Stimulated activated CD4-positive, alpha-beta T cell treated with anti-CD3 and anti-CD28 coated beads, TNF-alpha, amount 100 ng/mL, for 1 hour (primary cell): ENCODE measurements at places on chromosomes 6 and 20.
A peak's percentile ranks its signal among the peaks of the same experiment; 100 is the strongest.

GRCh38 chr20:8394308-8394945 lies 262.4 kb downstream of the PLCB1 start:
- no peak for DNase-seq

DNA sequence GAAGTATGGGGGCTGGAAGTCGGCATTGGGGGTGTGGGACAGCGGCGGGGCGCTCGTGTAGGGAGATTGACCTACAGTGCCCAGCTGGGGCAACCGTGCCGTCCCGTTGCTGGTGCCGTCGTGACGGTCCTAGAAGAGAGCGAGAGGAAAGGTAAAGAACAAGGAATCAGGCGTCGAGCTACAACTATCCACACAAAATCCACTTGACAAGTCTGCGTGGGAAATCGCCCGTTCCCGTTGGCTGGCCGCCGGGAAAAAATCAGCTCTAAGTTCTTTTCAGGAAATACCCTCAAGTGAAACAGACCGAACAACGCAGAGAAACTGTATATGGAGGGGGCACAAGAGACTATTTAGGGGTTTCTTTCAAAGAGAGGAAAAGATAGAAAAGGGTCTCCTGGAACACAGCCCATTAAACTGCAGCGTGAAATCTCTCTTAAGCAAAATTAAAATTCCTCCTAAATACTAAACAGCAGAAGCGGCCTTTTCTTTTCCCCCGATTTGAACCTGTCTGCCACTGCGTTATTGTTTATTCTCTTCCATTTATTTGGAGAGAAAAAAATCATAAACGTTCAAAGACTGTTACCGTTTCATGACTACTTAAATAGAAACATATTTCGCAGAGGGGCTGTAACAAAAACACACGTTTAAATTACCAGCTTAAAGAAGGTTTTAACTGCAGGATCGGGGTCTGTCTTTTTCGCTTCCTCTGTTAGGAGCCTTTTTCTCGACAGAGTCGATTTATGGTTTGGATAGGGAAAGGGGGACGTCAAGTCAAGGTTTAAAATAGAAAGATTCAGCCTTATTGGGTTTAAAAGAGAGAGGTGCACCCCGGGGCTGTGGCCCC lies 4.4 kb downstream of the TFAP2A start:
- no peak for DNase-seq

- DNase-seq = no peak
Measured at GRCh38 chr6:109121411-109121810, 26.1 kb downstream of the CEP57L1 start.

- no peak for DNase-seq
Measured at GRCh38 chr20:1186367-1186991, 1.7 kb upstream of the TMEM74B start.

DNA sequence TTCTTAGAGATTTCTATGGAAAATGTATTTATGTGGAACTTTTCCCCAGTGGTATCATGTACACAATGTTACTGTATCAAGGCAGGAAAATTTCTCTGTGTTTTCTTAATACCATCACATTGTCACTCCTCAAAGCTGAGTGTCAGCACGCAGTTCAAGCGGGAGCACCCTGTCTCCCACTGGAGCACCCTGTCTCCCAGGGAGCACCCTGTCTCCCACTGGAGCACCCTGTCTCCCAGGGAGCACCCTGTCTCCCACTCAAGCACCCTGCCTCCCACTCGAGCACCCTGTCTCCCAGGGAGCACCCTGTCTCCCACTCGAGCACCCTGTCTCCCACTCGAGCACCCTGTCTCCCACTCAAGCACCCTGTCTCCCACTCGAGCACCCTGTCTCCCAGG lies 51.3 kb downstream of the PSMG4 start:
- no peak for DNase-seq

GRCh38 chr6:90537723-90538258 lies 49.1 kb downstream of the MAP3K7 start:
- no peak for DNase-seq

DNA sequence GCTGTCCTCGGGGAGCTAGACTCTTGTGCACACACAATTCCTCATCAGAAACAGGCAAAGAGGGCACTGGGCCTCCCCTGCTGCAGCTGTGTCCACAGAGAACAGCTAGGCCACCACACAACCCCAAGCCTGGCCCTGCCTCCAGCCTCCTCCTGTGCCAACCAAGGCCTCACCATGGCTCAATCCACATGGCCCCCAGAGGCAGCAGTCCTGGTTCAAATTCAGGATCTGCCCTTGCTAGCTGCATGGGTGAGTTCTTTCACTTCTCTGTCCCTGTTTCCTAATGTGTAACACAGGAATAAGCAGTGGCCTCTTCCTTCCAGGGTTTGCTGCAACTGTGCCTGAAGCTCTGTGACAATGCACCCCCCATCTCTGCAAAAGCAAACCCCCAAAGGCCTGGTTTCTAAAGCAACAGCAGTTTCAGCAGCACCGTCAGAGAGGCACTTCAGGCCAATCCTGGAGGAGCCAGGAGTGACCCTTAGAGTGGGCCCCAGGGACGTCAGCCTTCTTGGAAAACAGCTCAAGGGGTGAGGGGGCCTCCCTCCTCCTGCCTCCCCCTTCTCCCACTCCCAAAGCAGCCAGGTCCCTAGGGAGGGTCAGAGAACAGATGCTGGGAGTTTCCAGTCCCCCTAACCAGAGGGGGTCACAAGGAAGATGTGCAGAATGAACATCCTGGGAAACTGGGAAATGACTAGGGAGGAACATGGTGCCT lies 2.2 kb downstream of the ADISSP start:
- no peak for DNase-seq

DNA sequence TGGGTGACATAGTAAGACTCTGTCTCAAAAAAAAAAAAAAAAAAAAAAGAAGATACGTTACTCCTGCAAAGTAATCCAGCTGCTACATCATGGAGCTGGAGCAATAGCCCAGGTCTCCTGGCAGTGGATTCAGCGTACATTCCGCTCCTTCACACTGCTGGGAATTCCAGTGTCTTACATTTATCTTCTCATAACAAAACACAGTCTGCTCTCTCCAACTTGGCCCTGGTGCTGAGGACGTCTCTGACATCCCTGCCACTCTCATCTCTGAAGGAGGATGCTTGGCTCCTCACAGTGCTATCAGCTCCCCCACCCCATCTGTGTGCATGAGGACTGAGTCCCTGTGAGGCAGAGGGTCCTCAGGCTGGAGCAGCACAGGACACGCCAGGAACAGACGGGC lies 529.8 kb downstream of the CD83 start:
- no peak for DNase-seq

DNA sequence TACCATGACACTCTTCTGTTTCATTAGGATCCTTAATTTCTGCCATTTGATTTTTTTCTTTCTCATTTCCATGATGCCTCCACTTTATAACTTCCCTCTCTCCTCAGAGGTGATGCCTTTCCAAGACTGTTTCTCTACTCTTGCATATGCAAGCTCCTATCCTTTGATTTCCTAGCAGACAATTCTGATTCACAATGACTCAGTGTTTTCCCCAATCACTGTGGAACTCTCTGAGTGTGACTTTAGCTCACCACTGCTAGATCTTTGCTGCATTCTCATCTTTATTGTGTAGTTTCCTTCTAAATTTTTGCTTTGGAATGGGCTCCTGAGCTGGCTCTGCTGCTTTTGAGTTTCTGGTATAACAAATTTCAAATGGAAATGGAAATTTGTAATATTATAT lies 184.9 kb downstream of the TINAG start:
- no peak for DNase-seq

DNA sequence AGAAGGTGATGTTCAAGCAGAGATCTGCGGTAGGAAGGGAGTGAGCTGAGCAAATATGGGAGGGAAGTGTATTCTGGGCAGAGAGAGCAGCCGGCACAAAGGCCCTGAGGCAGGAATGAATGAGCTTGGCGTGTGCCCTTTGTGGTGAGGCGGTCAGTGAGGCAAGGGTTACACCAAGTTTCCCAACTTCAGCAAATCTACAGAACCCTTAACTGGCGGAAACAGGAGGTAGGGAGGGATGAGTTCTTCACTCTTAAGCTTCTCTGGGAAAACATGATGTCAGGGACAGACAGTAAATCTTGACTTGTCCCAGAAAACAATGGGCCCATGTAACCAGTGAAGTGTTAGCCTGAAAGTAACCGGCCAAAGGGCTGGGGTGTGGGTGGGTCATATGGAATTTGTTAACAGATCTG lies 97.1 kb upstream of the PTPN1 start:
- DNase-seq = no peak

DNA sequence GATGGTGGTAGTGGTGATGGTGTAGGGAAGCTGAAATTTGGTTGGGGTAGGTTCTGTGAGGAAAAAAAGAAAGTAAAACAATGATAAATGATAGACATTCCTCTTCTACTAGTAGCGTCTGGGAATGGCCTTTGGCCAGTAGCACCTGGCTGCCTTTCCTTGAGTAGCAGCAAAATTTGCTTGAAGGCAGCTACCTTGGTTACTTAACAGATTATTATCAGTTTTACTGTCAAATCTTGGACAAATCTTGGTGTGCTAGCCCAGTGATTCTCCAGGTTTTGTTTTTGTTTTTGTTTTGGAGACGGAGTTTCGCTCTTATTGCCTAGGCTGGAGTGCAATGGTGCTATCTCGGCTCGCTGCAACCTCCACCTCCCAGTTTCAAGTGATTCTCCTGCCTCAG lies 26.4 kb downstream of the LIN28B start:
- DNase-seq = no peak

DNA sequence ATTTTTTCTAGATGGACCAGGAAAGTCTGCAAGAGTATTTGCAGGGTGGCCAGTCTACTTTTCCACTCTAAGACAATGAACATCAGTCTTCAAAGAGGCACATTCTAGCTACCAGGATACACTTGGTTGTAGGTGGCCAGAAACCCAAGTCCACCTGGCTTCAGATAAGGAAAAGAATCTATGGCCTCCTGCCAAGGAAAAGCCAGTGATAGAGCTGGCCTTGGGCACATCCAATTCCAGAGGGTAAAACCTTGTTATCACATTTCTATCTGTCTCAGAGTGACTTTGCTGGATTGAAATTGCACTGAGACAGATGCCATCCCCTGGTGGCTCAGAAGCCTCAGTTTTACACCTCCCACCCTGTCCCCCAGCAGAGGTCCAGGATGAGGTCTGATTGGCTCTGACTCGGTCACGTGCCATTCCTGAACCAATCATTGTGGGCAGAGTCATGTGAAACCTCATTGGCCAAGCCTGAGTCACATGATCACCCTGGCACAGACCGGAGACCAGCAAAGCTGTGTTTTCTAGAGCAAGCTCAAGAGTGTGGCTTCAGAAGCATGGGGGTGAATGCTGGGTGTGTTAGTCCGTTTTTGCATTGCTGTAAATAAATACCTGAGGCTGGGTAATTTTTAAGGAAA lies 497.4 kb upstream of the SULF2 start:
- no peak for DNase-seq

GRCh38 chr6:116528780-116529179 lies 16.7 kb downstream of the TRAPPC3L start:
- no peak for DNase-seq

DNA sequence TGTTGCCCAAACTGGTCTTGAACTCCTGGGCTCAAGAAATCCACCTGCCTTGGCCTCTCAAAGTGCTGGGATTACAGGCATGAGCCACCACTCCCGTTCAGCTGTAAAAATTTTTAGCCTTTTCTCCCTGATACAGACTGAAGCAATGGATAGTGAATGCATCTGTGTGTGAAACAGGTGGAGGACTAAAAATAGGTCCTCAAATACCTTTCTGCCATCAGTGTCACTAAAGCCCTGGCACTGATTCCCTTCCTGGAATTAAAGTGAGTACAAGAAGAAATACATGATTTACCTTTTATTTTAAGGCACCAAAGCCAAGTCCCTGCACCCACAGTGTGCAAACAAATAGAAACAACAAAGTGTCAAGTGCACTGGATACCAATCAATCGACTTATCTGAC lies 25.1 kb downstream of the TULP4 start:
- DNase-seq = no peak

DNA sequence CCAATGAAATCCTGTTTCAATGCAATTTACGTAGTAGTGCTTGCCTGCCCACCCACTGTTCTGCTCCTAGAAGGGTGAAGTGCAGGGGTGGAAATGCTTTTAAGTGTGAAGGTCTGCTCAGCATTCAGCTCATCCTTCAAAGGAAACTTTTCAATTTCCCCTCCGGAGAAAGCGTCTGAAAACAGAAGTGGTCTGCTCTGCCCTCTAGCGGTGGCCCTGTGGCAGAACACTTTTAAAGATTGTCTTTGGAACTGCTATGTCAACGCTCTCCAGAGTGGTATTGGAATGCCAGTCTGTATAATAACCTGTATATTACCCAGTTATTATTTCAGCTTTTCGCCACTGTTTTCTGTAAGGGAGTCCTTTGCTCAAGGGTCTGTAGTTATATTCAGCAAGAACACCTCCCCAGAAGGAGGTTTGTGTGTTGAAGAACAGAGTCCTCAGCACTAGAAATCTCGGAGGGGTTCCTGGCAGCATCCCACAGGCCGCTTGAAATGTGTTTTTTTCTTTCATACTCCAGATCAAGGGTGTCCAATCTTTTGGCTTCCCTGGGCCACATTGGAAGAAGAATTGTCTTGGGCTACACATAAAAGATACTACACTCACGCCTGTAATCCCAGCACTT lies 63.1 kb upstream of the KLHL31 start:
- DNase-seq = peak; percentile 7

DNA sequence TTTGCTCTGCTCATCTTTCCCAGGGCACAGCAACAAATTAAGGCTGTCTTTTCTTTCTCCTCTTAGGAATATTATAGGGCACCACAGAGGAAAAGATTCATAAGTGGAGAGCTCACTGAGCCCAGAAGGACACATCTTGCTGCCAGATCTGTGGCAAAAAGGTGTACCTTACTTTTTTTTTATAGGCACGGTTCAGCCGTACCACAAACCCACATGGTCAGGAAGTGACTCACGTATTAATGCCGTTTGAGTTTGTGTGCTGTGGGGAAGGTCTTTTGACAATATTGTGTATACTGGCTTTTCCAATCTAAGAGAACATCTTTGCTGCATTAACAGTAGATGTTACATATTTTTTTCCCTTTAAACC lies 28.4 kb downstream of the PAQR8 start:
- DNase-seq = no peak

- no peak for DNase-seq
Measured at GRCh38 chr6:95248499-95248898, 328.8 kb upstream of the MANEA start.

GRCh38 chr6:79435746-79436145 lies 101.5 kb downstream of the LCA5 start:
- no peak for DNase-seq

GRCh38 chr6:25958700-25959162 lies 3.9 kb upstream of the TRIM38 start:
- DNase-seq = no peak

GRCh38 chr6:53795340-53795701 lies 516 bp downstream of the LRRC1 start:
- DNase-seq = no peak

- DNase-seq = no peak
Measured at GRCh38 chr6:155782320-155782731, 326.7 kb upstream of the NOX3 start.

GRCh38 chr6:119043783-119044182 lies 34.7 kb downstream of the FAM184A start:
- DNase-seq = no peak

DNA sequence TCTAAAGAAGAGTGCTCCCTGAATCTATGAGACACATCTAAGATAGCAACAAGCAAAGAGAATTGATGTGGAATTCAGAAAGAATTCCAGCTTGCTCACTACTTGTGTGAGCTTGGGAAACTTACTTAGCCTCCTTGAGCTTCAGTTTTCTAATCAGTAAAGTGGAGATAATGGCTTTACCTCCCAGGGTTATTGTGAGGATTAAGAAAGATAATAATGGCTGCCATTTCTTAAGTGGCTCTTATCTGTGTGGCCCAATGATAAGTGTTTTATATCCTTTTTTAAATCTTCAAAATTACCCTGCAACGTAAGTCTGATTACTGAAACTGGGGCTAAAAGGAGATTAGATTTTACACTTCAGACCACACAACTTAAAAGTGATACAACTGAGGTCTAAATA lies 418.5 kb downstream of the LMBRD1 start:
- DNase-seq = no peak

GRCh38 chr6:48701572-48701971 lies 590.6 kb upstream of the PTCHD4 start:
- no peak for DNase-seq
